Natural killer cell (primary cell): ENCODE measurements at places on chromosomes 5 and 9. TPM values are rescaled to one million over a fixed set of nuclear protein-coding genes. Genes with fewer than 3 reads are reported as not detected.

DNA sequence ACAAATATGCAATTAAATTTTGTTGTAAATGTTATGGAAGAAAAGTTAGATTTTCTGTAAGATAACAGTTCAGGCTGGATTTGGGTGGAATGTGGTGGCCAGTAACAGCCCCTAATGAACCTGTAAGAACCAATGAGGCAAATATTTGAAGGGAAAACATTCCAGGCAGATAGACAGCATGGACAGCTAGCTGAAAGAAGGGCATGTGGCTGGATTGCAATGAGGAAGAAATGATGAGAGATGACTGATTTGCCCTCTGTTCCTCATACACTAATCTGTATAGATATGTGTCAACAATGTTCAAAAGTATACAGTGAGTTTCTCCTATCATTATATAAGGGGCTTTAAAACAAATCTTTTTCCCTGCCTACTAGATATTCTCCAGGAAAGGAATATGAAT lies 58.8 kb downstream of the MAN2A1 start:
- DNase-seq, result no peak

The ATOX1 gene
- total RNA-seq, result 41.5 TPM

- DNase-seq, result no peak
These were observed 113.0 kb downstream of the FAM170A start for GRCh38 chr5:119742311-119742710.

The EIF4E1B gene
- not detected for total RNA-seq

- DNase-seq, result no peak
These were observed 27.0 kb downstream of the SLC22A4 start for GRCh38 chr5:132321109-132321721.

The IFNA2 gene
- total RNA-seq, result not detected

The DMRT3 gene
- total RNA-seq, result not detected

DNA sequence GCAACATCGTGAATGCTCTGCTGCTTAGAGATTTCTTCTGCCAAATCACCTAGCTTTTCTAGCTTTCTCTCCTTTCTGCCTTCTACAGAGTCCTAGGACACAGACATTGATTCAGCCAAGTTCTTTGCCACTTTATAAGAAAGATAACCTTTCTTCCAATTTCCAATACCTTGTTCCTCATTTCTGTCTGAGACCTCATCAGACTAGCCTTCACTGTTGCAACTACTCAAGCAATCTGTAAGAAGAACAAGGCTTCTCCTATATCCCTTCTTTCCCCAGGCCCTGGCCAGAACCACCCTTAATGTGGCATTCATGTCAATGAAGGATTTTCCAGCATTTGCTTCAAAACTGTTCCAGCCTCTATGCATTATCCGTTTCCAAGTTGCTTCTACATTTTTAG lies 24.3 kb downstream of the FBXO10 start:
- no peak for DNase-seq

DNA sequence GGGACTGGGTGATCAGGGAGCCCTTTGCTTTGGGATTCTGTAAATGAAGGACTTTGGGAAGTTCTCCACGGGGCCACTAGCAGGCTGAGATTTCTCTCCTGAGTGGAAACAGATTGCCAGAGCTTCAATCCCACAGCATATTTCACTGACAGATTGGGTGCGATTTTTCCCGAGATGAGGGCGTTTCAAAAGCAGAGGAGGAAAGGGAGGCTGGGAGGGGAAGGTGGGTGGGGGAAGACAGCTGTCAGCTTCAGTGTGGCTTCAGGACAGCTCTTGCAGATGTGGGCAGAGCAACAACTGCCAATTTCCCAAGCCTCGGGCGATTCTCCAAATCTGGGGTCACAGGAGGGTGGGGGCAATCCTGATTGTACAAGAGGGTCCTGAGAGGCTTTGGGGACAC lies 258.5 kb upstream of the ADRA1B start:
- DNase-seq, result no peak

DNA sequence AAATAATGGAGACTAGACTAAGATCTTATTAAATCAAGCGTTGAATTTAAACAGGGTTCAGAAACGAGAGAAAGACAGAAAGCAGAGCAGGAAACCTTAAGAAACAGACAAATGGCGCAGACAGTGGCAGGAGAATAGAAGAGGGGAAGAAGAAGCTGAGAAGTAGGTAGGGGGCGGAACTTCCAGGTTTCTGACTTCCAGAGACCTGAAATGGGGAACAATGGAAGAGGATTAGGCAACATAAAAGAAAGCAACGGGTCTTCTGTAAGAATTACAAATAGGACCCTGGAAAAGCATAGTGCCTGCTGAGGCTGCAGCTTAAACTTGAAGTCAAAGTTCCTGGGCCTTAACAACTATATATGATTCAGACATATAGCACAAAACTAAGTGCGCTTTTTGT lies 101.7 kb downstream of the BNC2 start:
- no peak for DNase-seq

The ARSI gene
- 0.19 TPM for total RNA-seq

DNA sequence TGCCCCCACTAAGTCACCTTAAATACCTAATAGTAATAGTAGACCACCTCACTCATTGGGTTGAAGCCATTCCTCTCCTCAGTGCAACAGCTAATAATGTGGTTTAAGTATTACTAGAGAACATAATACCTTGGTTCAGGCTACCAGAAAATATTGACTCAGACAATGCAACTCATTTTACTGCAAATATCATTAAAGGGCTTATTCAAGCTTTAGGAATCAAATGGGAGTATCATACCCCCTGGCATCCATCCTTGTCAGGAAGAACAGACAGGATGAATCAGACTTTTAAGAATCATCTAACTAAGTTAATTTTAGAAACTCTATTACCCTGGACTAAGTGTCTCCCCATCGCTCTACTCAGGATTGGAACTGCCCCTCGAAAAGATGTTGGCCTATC lies 6.8 kb upstream of the RNF180 start:
- no peak for DNase-seq

The TEK gene
- not detected for total RNA-seq

The NUP214 gene
- 133 TPM for total RNA-seq

The IRGM gene
- total RNA-seq, result 0.85 TPM

DNA sequence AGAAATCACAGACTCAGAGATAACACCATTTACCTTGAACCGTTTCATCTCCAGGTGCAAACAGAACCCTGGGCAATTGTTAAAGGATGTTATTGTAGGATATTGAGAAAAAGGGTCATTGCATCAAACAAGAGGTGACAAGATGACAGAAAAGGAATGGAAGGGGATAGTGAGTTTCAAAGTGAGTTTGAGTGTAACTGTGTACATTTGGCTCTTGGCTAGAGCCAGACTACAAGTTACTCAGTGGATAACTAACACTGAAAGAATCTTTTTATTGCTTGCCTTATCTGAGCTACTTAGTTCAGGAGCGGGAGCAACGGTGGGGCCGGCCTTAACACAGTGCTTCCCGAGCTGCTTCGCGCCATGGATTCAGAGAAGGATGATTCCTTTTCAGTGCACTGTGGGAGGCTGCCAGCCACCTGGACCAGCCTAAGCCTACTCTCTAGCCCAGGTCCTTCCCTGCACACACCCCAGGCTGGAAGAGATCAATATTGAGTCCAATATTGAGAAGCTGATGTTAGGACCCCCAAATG lies 193.4 kb downstream of the ATPSCKMT start:
- no peak for DNase-seq

DNA sequence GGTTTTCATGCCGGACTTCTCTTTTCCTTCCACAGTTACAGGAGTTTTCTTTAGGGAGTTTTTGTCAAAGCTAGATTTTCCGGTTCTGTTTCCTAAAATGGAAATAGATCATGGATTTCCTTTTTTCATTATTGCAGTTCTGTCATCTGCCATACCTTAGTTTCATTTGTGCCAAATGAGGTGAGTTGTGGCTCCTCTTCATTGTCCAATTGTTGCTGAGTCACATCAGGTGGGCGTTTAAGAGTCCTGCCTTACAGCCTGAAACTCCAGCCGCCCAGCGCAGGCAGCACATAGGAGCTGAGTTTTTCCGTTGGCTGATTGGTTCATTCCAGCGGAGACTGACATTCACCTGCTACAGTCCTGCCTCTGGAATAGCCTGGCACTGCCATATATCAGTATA lies 14.1 kb downstream of the SLC25A25 start:
- no peak for DNase-seq

- DNase-seq, result no peak
These were observed 145.0 kb downstream of the SLC24A2 start for GRCh38 chr9:19643875-19644274.

DNA sequence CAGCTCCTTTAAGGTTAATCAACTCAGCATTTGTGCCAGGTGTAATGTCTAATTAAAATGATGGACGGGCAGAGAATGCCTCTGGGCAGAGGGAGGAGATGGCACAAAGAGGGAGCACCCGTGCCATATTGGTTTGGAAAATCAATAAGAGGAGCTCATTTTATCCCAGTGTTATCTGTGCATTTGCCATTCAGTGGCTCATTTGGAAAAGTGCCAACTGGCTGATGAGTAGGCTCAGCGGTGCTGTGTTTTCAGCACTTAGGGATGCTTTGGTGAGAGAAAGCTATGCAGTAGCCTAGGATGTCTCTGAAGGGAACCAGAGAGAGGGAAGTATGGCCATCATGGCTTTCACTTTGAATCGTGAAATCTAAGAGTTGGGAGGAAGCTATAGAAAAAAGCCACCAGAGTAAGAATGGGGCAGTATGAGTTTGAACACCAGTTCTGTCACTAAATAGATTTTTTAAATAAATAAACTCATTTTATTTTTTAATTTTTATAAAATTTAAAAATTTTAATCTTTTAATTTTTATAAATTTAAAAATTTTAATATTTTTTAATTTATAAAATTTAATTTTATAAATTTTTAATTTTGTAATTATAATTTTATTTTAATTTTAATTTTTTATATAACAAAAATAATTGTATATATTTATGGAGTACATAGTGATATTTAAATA lies 472.8 kb downstream of the BRINP1 start:
- DNase-seq, result no peak

The PCDHAC2 gene
- not detected for total RNA-seq

GRCh38 chr9:137286975-137287383 lies 9.5 kb downstream of the TOR4A start:
- no peak for DNase-seq

The CNTFR gene
- not detected for total RNA-seq

The TMEM252 gene
- total RNA-seq, result not detected

- DNase-seq, result peak; percentile 90
These were observed 545 bp downstream of the CDKN2B-AS1 start for GRCh38 chr9:21995006-21995665.

The TEX48 gene
- total RNA-seq, result not detected

The KLF9 gene
- 47.7 TPM for total RNA-seq

- DNase-seq, result no peak
These were observed 538.3 kb downstream of the CSNK1G3 start for GRCh38 chr5:124050120-124050770.

DNA sequence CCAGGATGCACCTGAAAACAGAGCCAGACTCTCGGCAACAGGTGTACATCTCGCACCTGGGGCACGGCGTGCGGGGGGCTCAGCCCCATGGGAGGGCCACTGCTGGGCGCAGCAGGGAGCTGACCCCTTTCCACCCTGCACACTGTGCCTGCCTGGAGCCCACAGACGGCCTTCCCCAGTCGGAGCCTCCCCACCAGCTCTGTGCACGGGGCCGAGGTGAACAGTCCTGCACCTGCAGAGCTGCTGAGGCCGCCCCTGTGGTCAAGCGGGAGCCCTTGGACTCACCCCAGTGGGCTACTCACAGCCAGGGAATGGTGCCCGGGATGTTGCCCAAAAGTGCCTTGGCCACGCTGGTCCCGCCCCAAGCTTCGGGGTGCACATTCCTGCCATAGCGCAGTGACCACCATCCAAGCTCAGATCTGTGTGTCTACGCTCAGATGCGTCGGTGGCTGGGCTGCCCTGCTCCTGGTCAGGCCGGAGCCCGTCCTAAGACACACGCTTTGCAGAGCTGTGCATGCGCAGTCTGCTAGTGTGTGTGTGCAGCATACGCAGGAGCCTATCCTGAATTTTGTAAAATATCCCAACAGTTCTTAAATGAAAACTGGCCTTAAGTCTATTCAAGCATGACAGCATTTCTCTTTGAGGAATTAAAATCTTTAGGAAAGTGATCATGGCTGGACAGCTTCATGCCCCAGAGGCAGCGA lies 8.4 kb upstream of the EXOC3 start:
- no peak for DNase-seq

The OMD gene
- total RNA-seq, result not detected

DNA sequence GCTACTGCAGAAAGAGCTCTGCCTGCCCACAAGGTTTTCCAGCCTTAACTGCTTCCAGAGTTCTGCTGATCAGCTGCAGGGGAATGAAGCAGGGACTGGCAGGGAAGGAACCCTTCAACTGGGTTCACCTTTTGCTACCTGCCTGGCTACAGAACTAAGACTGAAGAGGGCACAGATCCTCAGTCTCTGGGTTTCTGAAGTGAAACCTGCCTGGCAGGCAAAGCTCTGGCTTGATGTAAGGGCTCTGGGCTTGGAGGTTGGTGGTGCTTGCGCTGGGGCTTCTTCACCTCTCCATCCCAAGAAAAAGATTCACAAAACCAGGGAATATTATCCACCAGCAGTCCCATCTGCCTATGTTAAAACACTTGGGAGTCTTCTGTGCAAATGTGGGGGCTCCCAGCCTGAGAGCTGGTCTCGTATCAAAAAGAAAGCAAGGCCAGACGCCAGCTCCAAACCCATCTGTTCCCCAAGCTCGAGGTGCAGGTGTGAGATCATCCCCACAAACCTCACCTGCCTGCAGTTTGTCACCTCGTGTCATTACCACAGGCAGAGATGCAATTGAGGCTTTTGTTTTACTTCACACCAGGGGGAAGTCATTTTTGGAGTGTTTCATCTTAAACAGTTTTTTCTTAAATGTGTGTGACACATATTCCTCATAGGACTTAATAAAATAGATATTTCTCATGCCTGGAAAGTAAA lies 58.3 kb downstream of the BNC2 start:
- no peak for DNase-seq

GRCh38 chr5:6805841-6806240 lies 92.6 kb downstream of the TENT4A start:
- DNase-seq, result no peak

The PRUNE2 gene
- total RNA-seq, result not detected

- DNase-seq, result no peak
These were observed 342.4 kb downstream of the FGF10 start for GRCh38 chr5:44046619-44047364.

The NME5 gene
- not detected for total RNA-seq

- no peak for DNase-seq
These were observed 55.3 kb upstream of the SPATA31E1 start for GRCh38 chr9:87827341-87827740.

- no peak for DNase-seq
These were observed 32.8 kb upstream of the UBAC1 start for GRCh38 chr9:135993765-135994500.

- DNase-seq, result no peak
These were observed 31.5 kb upstream of the NCS1 start for GRCh38 chr9:130140706-130141105.

GRCh38 chr5:13649656-13650055 lies 294.8 kb downstream of the DNAH5 start:
- DNase-seq, result no peak

- no peak for DNase-seq
These were observed 369.2 kb upstream of the MPDZ start for GRCh38 chr9:13648676-13649075.
